ENCODE measurements at places on chromosomes 2 and 18. TPM values are rescaled to one million over a fixed set of nuclear protein-coding genes. Genes with fewer than 3 reads are reported as not detected.

The MPP4 gene
- total RNA-seq = 0.26 TPM

- H3K27ac ChIP-seq = no peak overlapping the region
- H3K27me3 ChIP-seq = no peaks in the 10 kb centered on the region
- DNase-seq = no peak
- no peak overlapping the region for H3K4me3 ChIP-seq
- no peaks in the 10 kb centered on the region for H3K36me3 ChIP-seq
Observed at GRCh38 chr2:217725409-217725808, 277.4 kb downstream of the TNS1 start.

The EIF2B4 gene
- 28.6 TPM for total RNA-seq

GRCh38 chr2:10810202-10811161, 2.1 kb downstream of the PDIA6 start:
- peaks cover 3% of the 10 kb centered on the region for H3K4me1 ChIP-seq
- DNase-seq = peak; percentile 42
- no peaks in the 10 kb centered on the region for H3K36me3 ChIP-seq

- H3K36me3 ChIP-seq = no peaks in the 10 kb centered on the region
- no peak overlapping the region for H3K27ac ChIP-seq
- DNase-seq = no peak
- H3K4me1 ChIP-seq = no peaks in the 10 kb centered on the region
- no peaks in the 10 kb centered on the region for H3K27me3 ChIP-seq
Observed at GRCh38 chr2:159265171-159265576, 21.3 kb downstream of the WDSUB1 start.

- no peak for DNase-seq
- H3K27me3 ChIP-seq = no peaks in the 10 kb centered on the region
- H3K4me3 ChIP-seq = no peak overlapping the region
- no peaks in the 10 kb centered on the region for H3K36me3 ChIP-seq
Observed at GRCh38 chr2:239378021-239378917, 22.6 kb downstream of the HDAC4 start.

The MEP1B gene
- total RNA-seq = under 0.01 TPM

The ESPNL gene
- total RNA-seq = 1.3 TPM

DNA sequence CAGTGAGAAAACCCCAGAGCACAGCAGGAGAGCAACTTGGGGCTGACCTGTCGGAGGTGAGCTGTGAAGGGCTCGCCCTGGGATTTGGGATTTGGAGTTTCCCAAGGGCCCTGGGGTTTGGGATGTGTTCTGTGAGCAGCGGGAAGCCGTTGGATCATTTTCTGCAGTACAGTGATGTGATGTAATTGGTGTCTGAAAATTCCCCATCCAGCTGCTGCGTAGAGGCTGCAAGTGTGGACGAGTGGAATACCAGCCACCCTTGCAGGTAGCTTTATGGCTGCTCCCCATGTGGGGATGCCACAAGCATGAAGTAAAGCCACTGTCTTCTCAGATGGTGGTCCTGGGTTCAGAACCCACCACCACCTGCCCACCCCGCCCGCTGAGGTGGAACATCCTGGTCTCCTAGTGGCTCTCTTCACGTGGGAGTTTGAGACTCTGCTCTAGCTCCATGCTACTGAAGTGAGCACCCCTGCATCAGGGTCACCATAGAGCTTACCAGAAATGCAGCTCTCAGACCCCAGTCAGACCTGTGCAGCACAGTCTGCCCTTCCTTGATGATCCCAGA, 15.0 kb downstream of the IMPA2 start:
- H3K27ac ChIP-seq = no peak overlapping the region
- H3K4me3 ChIP-seq = no peak overlapping the region
- H3K27me3 ChIP-seq = no peaks in the 10 kb centered on the region
- peaks cover 4% of the 10 kb centered on the region for H3K4me1 ChIP-seq
- H3K36me3 ChIP-seq = no peaks in the 10 kb centered on the region
